ENCODE measurements at places on chromosomes 3 and 15.

DNA sequence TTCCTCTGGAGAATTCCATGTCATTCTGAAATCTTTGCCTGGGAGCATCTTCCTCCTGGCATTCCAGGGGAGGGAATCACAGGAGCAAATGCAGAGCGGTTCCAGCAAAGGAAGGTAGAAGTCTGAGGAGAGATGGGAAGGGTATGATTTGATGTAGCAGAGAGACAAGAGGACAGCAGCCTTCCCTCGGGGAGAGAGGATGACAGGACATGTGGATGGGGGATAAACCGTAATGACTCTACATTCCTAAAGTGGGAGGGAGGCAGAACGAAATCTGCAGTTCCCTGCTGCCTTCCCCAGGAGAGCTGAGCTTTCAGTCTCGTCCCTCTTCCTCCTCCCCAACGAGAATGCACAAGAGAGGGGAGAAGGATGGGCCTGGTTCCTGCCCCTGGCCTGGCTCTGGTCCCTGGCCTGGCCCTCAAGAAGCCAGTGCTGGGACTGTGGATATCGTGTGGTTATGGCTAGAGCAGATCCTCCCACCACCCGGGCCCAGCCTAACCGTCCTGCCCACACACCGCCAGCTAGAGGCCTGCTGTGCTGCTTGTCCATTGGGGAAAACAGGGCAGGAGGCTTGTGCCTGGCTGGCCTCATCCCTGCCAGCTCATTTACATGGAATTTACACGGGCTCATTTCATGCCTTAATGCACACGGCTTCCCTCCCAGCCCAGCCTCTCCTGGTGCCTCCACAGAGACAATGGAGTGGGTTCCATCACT lies 26.6 kb downstream of the SEMA7A start:
- peak; percentile 93 for DNase-seq

GRCh38 chr3:185936273-185936629 lies 1.6 kb downstream of the TRA2B start:
- DNase-seq: no peak

GRCh38 chr3:126678693-126679317 lies 23.9 kb upstream of the TXNRD3 start:
- DNase-seq: no peak

- no peak for DNase-seq
Measured at GRCh38 chr3:40464339-40465110, 7.4 kb downstream of the RPL14 start.

DNA sequence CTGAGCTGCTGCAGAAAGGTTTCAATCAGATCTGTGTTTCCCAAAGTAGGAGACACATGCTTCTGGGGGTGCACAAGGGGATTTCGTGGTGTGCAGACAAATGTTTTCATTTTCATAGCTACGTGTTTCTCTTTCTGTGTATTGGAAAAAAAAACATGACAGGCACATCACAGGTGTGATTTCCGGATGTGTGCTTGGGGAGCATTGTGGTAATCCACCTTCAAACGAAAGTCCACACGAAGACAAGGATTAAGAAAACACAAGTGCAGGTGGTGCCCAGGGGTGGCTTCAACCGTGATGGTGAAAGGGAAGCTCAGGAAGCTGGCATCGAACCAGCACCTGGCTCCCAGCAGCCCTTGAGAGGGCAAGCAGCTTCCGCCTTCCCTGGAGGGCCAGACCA lies 164.6 kb upstream of the LINGO1 start:
- no peak for DNase-seq

GRCh38 chr15:39075756-39076341 lies 505.0 kb upstream of the THBS1 start:
- DNase-seq: no peak

- DNase-seq: peak; percentile 9
Measured at GRCh38 chr3:149507491-149508324, 33.2 kb downstream of the TM4SF4 start.

DNA sequence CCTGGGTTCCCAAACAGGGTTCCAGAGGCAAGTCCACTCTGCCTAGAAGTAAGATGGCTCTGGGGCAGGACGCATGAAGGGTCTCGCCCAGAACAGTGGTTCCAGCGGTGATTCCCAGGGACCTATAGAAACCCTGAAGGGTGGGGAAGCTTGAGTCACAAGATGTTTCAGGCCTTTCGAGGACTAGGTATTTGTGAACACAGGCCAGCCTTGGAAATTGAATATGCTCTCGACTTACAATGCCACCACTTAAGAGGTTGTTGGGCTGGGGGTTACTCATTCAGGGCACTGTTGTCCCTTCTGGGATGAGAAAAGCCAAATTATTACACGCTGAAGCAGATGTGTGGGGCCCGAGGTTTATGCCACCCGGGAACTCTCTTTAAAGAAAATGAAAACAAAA lies 152.0 kb downstream of the TJP1 start:
- no peak for DNase-seq

- DNase-seq: no peak
Measured at GRCh38 chr3:53142986-53143385, 12.8 kb upstream of the RFT1 start.

DNA sequence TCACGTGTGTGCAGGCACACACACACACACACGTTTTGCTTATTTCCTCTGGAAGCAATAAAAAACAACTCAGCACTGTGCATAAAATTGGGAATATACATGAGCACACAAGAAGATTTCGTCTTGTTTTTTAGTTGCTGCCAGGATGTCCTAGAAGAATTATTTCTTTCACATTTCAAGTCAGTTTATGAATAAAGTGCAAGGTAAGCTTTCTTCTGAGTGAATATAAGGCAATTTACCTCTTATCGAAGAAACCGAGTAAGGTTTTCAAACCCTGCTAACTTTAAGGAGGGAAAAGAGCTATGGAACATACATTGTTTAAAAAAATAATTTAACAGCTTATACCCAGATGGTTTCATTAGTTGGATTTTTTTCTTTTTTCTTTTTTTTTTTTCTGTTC lies 855.4 kb upstream of the NR2F2 start:
- DNase-seq: no peak

GRCh38 chr15:60251300-60252070 lies 146.3 kb downstream of the ANXA2 start:
- no peak for DNase-seq

DNA sequence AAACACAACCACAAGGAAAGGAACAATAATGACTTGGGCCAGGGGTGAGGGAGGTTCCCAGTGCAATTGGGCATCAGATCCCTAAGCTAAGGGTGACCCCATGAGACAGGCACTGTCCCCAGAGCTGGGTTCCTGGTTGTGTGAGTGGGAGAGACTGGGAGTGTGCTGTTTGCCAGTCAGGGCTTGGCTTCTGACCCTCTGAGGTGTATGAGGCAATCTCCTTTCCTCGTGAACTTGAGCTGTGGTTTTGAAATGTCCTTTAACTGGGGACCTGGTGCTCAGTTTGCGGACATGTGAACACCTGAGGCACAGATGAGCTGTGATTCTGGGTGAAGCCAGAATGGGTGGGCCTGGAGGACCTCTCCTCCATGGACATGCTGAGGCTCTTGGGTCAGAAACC lies 58.5 kb upstream of the PLXNA1 start:
- no peak for DNase-seq

DNA sequence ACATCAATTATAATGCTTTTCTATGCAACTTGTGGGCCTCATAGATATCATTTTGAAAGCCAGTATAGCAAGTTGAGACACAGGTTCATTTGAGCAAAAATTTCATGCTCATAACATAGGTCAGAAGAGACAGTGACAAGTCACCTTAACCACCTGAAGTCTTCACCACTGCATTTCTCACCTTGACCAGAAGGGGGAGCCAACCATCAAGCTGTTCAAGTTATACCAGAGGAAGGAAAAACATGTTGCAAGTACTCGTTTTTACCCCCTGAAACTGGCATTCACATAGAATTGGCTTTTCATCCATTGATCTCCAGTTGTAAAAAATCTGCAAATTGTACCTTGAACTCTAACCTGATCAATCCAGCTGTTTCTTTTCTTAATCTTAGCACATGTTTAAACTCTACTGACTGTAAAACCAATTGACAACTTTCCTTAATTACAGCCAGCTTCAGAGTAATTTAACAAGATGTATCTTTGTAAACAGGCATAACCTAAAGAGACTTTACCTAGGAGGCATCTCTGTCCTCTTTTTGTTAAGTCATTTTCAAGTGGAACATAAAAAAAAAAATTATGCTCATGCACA lies 1.4 kb downstream of the LMOD3 start:
- DNase-seq: peak; percentile 64

DNA sequence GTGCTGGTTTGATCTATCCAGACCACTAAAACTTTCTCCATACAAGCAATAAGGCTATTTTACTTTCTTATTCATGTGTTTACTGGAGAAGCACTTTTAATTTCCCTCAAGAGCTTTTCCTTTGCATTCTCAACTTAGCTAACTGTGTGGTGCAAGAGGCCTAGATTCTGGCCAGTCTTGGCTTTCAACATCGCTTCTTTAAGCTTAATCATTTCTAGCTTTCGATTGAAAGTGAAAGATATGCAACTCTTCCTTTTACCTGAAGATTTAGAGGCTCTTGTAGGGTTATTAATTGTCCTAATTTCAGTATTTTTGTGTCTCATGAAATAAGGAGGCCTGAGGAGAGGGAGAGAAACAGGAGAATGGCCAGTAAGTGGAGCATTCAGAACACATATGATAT lies 234.8 kb upstream of the GADL1 start:
- DNase-seq: no peak

DNA sequence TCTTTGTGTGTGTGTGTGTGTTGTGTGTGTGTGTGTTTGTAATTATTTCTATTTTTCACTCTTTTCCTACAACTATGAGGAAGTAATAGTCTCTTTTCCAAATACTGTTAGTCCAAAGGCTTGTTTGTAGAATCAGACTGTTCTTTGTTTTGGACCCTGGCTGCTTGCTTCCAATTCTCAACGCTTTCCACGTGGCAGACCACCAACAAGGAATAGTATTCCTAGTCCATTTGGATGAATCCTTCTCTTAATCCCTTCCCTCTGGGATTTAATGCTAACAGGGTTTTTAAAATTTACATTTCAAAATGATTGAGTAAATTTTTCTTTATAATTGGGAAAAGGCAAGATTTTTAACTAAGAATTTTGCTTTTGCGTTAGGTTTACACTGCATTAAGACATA lies 62.7 kb downstream of the ADAMTSL3 start:
- no peak for DNase-seq

DNA sequence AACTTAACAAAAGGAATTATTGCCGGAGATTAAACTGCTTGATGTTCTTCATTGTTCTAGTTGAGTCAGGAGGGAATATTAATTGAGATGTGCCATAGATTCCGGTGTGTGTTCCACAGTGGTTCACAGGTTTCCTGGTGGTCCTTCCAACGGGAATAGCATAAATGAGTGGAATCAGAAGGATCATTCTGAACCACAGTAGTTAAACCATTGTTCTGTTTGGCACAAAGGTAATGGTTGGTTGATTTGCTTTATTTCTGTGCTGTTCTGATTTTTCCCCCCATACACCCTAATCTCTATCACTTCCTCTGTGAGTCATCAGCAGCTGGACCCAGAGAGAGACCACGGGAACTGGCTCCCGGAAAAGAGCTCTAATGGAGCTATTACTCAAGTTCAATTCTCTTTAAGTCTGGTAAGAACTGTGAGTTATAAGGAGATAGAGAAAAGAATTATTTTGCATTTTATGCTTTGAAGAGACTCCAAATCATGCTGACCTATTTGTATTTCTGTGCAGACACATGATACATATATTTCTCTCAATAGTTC lies 627.2 kb downstream of the ZIC1 start:
- DNase-seq: peak; percentile 34

DNA sequence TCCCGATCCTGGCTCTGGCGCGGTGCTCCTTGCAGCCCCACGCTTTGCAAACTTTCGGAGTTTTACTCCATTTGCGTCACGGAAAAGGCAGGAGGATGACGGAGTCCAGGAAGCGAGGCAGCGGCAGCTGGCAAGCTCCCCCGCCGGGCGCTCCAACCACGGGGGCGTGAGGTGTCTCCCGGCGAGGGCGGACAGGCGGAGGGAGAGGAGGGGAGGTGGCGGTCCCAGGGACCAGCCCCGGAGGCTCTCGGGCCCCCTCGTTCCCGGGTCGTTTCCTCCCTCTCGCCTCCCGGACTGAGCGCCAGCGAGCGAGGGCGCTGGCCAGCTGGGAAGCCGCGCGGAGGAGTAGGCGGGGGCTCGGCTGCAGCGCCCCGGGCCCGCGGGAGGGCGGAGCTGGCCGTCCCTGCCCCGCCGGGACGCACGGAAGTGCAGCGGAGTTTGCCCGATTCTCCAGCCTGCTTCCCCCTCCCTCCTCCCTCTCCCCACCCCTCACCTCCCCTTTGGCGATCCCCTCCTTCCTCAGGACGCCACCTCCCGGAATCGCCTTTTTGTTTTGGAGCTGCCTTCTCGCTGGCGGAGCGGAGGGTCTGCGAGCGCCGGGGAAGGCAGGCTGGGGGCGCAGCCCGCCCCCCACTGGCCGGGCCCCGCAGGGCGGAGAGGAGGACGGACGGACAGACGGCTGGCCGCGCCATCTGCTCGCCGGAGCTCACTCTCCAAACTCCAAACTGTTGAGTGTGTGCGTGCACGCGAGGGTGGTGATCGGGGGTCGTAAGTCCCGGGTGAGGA lies at the start of gene SNX33:
SNX33 (plus strand) TSS at position 543 of the 786 bp plus-strand sequence. CDS start 1,191 bp downstream, outside the sequence.
- DNase-seq: peak; percentile 83

DNA sequence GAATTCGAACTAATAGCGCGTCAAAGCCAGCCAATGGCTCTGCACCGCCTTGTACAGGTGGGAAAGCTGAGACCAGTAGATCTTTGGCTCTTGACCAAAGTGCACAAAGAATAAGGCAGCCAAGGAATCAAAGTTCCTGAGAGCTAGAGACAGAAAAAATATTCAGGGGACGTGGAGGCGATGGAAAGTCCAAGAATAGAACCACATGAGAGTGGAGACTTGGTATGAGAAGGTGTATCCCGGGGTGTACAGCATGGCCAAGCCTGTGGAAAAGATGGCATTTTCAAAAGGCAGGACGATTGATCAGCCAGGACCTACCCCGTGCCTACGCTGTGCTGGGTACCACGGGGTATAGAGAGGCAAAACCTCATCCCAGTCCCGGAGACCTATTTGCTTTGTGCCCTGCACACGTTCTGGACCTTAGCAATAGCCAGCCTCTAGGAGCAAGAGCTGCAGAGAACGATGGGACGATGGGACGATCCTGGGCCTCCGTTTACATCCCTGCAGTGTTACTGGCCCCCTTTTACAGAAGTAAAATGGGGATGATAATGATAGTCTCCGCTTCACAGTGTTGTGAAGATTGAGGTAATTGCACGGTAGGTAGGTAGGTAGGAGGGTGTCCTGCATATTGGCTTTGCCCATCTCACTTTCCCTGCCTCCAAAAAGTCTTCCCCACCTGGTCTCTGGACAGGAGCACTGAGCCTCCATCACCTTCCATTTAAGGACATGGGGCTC lies 583 bp upstream of the RBSN start:
- no peak for DNase-seq
